ENCODE measurements at places on chromosomes 4 and X.

- no peak for DNase-seq
These were observed 264.3 kb downstream of the NPFFR2 start for GRCh38 chr4:72295966-72296557.

- no peak for DNase-seq
These were observed 23.6 kb downstream of the RBM10 start for GRCh38 chrX:47168495-47169073.

DNA sequence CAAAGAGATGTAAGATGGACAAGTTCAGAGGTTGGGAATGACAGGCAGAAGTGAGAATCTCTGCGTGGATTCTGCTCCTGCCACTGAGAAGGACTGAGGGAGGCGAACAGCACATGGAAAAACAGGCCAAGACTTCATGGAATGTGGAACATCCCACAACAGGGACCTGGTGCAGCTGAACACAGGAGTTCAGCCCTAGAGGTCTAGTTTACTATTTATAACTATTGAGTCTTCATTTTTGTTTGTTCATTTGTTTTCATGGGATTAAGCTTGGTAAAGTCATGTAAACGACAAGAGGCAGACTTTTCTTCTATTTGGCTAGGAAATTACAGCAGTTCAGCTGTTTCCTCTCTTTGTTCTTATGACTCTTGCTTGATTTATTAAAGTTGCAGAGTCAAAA is 234.5 kb downstream of the MAML3 start:
- no peak for DNase-seq

- DNase-seq: no peak
These were observed 383.1 kb upstream of the LCORL start for GRCh38 chr4:18404642-18405041.

DNA sequence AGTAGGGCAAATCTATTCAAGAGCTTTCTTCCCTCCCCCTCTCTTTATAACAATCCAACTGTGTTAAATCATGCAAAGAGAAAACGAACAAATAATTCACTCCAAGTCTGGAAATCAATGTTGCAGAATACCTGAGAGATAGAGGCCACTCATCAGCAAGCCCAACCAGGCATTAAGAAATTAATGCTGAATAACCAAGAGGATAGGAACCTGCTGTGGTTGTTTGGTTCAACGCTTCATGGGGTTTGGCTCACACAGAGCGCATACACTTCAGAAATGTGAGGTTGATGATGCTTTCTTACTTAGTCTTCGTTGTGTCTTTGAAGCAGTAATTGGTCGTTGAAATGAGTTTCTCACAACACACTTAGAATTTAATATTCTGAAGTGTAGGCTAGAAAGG is 1540.0 kb upstream of the PABPC4L start:
- no peak for DNase-seq

DNA sequence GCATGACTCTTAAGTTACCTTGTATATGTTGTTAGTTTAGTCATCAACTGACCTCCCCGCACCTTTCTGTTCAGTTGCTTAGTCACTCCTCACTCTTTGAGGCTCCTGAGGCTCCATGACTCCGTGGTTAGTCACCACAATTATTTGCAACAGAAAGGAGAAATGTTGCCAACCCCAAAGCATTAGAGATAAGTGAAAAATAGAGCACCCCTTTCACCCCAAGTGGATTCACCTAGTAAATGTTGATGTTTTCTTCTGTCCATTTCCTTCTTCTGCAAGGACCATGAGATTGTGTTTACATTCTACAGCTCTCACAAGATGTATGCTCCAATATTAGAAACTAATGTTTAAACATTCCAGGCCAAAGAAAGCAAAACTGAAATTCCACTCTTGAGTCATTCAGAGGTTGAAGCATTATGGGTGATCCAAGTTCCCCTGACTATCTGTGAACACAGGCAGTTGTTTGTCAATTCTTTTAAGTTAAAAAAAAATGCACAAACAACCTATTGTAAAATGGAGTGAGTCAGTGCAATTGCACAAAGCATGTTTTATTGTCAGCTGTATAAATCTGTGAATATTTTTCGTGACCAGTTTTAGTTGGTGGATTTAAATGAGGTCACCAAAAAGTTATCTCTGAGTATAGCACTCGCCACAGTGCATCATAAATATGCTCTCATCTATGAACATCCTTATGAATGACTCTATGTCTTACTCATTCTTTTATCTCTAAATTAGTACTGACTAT is 552.4 kb upstream of the MAGEB2 start:
- DNase-seq: no peak

DNA sequence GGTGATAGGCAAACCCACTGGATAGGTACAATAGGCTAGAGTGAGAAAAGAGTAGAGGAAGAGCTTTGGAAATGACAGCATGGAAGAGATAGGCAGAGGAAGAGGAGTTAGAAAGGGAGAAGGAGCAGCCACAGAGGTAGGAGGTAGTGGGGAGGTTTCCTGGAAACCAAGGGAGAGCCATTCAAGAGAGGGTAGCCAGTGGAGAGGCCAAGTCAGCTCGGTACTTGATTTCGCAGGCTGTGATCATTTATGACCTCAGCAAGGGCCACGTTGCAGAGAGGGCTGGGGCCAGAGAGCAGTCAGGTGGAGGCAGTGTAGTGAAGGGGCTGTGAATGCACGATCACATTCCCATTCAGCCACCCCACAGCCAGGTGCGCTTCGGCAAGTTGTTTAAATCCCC is 76.0 kb downstream of the TMEM131L start:
- DNase-seq: no peak

DNA sequence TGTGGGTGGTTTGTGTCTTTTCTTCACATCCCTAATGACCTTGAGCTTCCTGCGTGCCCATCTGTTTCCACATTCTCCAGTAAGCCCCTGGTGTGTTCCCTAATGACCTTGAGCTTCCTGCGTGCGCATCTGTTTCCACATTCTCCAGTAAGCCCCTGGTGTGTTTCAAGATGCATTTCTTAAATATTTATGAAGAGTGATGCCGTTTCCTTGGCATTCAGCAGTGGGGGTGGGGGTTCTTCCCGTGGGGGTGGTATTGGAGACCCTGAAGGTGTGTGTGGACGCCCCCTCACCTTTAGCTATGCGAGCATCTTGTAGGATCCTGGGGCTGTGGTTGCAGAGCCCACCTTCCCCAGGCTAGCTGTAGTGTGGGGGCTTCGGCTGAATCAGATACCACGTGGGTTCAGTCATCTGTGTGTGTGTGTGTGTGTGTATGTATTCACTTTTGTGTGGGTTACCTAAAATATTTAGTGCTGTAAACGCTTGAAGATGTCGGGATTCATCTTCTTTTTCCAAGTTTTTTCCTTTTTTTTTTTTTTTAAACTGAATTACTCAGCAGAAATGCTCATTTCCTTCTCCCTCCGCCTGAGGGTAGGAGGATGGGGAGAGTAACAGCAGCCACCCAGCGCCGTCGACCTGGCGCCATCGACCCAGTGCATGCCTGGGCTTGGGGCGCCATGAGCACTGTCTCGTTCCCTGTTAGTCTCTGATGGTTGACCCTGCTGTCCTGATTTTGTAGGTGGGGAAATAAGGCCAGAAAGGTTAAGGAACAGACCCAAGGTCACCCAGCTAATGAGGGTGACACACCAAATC is 9.9 kb downstream of the NSG1 start:
- no peak for DNase-seq

- no peak for DNase-seq
These were observed 13.1 kb upstream of the DRP2 start for GRCh38 chrX:101206471-101206870.

- no peak for DNase-seq
These were observed 147.2 kb upstream of the RBPJ start for GRCh38 chr4:26173619-26174018.

DNA sequence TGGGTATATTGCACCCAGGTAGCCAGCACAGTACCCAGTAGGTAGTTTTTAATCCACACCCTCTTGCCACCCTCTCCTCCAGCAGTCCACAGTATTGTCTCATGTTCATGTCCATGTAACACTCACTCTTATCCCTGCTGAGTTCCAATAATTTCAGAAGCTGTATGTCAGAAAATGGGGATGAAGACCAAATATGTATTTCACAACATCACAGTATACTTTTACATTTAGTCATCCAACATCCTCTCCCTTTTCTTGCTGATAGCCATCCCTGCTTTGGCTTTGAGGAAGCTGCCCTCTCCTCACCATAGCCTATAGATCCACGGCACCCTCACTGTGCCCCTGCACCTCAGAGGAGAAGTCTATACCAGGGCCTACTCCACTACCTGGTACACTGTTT is 126.0 kb upstream of the LDB2 start:
- DNase-seq: no peak

GRCh38 chrX:37075892-37076595 is 67.9 kb downstream of the FAM47C start:
- DNase-seq: no peak

DNA sequence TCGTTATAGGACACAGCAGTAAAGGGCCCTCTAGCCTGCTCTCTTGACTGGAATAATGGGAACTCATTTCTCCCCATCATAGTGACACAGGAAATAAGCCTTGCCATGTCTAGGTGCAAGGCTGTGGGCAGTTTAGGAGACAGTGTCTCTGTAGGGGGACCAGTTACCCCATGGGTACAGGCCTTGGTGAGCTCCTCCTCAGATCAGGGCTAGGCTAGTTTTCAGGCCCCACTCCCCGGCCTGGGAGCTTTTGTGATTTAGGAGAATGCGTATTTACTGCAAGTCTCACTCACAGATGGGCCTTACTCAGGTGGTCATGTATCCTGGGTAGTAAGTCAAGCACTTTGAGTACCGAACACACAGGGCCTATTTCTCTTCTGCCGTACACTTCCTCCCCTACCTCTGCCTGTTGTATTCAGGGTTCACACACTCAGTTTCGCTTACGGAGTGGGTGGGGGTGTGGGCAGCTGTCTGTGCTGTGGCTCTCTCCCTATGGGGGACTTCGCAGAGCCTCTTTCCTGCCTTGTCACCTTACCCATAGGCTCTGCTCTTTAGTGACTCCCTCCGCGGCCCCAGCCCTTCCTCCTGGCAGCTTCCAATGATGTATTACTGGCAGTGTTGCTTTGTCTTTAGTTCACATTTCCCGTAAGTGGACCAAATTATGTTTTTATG is 34.2 kb downstream of the FAM193A start:
- DNase-seq: no peak

GRCh38 chrX:155966876-155967275 is 30.6 kb upstream of the IL9R start:
- DNase-seq: no peak

GRCh38 chr4:114601304-114602052 is 2.9 kb downstream of the UGT8 start:
- DNase-seq: no peak

DNA sequence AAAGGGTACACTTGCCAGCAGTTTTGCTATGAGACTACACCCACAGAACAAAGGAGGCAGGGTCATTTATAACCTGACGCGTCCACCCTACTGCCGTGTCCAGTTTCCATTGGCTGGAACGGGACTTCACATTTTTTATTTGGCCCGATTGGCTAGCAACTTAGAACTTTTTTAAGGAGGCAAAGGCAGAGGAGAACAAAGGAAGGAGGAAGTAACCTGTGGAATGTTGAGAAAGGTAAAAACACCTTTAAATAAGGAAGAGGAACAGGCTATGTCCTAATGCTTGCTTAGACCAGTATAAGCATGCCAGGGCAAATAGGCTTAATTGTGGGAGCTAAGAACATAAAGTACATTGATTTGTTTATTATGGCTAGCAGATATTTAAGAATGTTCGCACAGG is 18.7 kb downstream of the KDM6A start:
- DNase-seq: no peak

DNA sequence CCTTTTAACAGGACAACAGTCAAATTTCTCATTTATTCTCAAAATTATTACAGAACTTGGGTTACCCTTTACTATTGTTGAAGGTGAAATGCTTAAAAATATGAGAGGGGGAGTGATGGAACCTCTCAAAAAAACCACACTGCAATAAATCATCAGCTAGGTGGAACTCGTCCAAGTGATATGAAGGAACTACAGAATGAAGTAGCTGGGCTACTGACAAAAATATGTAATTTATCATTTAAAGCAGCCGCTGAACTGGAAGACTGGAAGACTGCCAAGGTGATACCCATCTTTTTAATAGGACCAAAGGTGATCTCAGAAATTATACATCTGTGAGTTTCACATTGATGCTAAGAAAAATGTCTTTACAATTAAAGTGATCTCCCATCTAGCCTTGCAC is 597.7 kb upstream of the TENM3 start:
- no peak for DNase-seq

DNA sequence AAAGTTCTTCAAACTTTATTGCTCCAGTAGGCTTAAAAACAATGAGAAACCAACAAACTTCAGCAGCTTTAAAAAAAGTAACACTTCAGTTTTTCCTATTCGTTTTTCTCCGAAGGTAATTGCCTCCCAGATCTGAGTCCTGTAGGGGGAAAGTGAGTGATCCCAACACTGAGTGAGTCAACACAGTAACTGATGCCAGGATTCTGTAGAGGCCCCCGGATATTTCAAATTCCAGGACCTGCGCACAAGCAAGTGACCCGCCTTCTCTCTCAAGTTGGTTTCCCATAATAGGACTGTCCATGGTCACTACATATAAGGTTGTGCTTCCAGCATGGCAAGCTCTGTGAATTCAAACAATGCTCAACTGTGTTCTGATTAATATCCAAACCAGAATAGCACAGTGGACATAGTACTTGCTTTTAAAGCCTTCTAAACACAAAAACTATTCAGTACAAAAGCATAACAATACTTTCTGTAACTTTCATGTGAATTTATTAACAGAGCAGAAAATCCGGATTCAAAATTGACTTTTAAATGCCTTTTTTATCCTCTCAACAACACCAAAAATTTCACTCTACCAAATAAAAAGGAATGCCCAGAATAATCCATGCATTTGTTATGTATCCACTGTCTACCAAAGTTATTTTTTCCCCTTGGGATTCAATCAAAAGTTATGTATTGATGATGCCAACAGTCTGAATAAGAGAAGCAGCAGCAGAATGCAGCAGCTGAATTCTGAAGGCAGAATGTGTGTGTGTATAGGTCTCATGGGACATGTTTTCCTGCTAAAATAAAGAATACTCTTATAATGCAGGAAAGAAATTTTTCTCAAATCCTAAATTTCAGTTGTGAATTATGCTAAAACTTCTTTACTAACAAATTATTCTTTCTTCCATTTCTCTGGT is at the start of gene DMD:
Gene DMD, minus strand, starts transcription at position 194 of the 905 bp plus-strand sequence. CDS start 237 bp downstream, outside the sequence.
- no peak for DNase-seq

- no peak for DNase-seq
These were observed 1520.7 kb upstream of the PCDH7 start for GRCh38 chr4:29199485-29199884.

DNA sequence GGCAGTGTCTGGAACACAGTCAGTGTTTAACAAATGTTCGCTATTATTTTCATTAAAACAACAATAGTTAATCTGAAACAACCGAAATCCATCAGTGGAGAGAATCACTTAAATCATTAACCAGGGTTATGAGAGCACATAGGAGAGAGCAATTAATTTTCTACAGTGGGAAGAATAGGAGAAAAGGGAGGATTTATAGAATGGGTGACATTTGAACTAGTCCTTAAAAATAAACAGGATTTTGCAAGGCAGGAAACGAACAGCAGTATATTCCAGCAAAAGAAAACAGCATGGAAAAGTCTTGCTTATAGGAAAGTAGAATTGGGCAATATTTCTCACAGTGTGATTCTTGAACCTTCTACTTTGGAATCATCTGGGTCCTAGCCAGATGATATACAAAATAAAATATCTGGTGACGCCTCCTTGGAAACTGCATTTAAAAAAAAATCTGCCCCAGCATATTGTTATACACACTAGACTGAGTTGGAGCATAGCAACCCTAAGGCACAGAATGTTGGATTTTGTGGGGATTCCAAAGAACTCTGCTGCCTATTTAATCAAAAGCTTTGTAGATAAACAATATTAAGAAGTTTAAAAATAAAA is 56.1 kb downstream of the INTS12 start:
- DNase-seq: no peak

GRCh38 chrX:105241056-105241455 is 20.6 kb upstream of the TEX13A start:
- no peak for DNase-seq

All from DMS79 (cell line).